Fibroblast of skin of right biceps (primary cell): ENCODE measurements at places on chromosomes 12 and 14.

DNA sequence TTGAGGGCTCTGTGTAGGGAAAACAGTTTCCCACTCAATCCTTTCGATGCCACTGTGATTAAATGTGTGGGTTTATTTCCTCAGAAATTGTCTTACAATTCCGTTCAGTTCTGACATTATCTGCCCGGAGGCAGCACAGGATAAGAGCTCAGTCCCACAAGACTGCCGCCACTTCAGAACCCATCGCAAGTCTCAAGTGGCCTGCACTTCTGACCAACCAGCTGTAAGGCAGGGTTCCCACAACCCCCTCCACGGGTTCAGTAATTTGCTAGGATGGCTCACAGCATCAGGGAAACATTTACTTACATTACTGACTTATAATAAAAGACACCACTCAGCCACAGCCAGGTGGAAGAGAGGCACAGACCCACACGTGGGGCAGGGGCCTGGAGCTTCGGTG is 17.2 kb downstream of the BDKRB2 start:
- no peak for DNase-seq

DNA sequence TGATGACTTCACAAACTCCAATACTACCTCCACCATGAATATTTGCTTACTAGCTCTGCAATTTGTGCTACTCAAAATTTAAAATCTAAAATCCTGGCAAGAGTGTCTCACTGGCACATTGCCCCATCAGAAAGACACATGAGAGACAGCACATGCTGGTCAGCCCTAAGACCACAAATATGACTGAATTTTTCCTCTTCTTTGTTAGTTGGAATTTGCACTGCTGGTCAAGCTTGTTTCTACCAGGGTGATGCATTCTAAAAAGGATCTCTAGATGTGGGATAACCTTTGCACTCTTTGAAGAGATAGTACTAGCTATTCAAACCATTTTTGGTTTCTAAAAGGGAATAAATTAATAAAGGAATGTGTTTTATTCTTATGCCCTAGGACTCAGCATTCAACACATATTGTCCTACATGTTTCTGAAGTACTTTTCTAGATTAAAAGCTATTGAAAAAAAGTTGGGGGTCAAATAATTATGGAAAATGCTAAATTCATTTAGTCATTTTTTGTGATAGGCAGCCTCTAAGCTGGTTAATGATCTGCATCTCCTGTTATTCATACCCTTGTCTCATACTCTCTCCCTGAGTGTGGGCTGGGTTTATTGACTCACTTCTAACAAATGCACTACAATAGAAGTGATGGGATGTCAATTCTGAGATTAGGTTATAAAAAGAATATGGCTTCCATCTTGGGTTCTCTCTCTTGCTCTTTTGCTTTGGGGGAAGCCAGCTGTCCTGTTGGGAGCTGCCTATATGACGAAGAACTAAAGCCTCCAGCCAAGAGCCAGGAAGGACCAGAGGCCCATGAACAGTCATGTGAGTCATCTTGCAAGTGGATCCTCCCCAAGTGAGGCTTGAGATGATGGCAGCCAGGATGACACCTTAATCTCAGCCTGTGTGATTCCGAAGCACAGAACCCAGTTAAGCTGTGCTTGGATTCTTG is 211.5 kb upstream of the CRY1 start:
- DNase-seq = no peak

DNA sequence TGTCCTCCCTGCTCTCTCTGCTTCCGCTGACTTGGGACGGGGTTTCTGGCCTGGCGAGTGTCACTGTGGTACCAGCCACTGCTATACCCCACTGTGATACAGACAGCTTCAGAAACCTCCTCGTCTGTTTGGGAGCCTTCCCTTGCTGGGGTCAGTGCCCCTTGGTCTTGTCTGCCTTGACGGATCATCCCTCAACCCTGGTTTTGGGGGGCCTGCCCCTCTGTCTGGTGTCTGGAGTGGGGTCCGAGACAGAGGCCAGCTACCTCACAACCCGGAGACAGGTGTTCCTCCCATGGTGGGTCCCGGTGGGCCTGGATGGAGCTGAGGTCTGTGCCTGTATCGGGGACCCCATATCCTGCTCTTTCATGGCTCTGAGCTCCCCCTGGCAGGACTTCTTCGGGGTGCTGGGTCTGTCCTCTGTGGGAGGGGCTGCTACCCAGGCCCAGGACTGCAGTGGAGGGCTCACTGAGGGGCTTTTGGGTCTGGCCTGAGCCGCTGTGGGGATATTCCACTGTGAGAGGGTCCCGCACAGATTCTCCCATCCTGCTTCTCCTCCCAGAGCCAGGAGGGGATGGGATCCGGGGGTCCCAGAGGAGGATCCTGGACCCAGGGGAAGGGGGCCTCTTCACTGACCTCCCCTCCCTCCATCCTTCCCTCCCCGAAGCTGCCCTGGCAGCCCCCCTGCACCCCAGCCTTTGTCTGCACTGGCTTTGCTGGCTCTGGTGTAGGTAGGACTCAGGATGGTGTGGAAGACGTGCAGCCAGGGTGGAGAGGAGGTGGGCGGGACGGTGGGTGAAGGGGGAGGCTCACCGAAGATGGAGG is 365.5 kb downstream of the TMEM121 start:
- DNase-seq = no peak

- DNase-seq = peak; percentile 55
These were observed 134.9 kb downstream of the KCNA5 start for GRCh38 chr12:5178571-5178970.

- DNase-seq = no peak
These were observed 359.6 kb downstream of the BMP4 start for GRCh38 chr14:53596853-53597525.

GRCh38 chr12:21913823-21914222 is 27.4 kb downstream of the ABCC9 start:
- DNase-seq = peak; percentile 15

GRCh38 chr12:95736631-95737030 is 53.9 kb downstream of the NTN4 start:
- no peak for DNase-seq

DNA sequence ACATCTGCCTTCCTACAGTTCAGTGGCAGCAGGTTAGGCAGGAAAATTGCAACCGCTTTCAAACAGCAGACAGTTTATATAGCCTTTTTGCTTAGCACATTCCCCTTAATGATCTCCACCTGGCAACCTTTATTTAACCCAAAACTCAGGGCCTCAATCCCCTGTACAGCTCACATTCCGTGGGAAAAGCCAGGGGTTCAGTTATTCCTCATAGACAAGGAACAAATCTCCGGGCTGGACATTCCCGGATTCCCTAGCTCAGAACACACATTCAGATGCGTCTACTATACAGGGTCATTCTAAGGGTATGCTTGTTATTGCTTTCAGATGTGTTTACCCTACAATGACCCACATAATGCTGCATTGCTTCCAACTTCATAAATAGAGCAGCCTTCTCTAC is 73.8 kb upstream of the DCN start:
- peak; percentile 29 for DNase-seq

GRCh38 chr12:25985316-25986175 is 27.1 kb downstream of the RASSF8 start:
- DNase-seq = no peak

DNA sequence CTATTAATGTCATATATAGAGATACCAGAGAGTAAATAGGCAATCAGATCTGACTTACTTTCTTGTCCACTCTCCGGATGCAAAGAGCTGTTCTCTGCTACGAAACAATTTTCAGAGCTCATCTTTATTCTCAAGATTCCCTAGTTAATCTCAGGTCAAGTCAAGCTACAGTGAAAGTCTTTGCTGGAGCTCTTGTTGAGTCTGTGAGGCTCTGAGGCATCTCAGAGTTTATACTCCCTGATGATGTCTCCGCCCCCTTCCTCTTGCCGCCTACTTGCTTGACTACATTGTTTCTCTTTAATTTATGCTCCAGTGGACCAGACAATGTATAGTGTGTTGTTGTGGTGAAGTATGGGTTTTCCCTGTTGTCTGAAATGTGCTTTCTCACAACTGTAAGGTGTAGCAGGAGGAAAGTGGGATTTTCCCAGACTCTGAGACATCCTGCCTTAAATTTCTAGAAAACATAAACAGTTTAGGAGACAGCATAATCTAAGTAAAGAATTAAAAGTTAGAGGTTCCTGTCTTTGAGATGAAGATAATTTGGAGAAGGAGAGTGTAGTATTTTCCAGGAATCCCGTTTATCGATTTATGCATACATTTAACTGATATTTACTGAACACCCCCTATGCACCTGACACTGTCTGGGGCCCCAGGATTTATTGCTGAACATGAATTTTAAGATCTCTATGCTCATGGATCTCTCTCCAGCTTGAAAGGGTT is at the start of gene CD69:
Gene CD69 (minus strand): TSS at position 203 of the 720 bp plus-strand sequence. CDS start 81 bp downstream, at position 122.
- no peak for DNase-seq

DNA sequence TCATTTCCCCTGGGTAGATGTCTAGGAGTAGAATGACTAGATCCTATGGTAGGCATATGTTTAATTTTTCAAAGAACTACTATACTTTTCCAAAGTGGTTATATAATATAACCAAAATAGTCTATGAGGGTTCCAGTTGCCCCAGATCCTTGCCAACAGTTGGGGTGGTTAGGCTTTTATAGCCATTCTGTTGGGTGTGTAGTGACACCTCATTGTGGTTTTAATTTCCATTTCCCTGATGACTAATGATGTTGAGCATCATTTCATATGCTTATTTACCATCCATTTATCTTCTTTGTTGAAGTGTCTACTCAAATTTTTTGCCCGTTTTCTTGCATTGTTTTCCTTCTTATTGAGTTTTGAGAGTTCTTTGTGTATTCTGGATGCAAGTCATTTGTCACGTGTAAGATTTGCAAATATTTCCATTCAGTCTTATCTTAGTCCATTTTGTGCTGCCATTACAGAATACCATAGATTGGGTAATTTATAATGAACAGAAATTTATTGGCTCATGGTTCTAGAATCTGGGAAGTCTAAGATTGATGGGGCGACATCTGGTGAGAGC is 4.7 kb downstream of the SYNE2 start:
- peak; percentile 16 for DNase-seq

- no peak for DNase-seq
These were observed 15.5 kb upstream of the RAP1B start for GRCh38 chr12:68595241-68595640.

DNA sequence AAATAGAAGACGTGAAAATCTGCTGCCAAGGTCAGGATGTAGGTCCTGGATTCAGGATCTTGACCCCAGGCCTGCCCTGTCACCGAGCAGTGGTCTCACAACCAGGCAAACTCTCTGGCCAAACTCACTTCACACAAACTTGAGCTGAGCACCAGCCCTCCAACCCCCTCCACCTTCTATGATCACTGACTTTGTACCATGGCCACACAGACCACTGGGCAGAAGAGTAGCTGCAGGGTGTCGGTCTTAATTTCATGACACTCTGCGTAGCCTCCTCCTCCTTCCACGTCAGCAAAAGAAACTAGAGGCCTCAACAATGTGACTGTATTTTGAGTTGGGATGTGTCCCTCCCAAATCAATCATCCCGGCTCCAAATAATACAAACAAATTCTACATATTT is 7.2 kb upstream of the TBX3 start:
- DNase-seq = no peak

DNA sequence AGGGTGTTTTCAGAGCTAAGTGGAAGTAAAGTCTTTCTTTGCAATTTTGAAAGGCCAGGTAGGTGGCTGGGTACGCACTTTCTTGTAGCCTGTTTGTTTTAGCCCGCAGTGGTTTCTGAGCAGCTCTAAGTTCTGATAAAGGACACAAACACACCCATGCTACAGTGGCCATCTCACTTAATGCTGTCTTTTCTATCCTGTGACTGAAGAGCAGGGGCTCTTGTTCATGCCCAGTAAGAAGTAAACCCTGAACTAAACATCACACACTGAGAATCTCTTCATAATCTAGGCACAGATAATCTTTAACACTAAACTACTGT is 427.2 kb downstream of the RAD51B start:
- no peak for DNase-seq

DNA sequence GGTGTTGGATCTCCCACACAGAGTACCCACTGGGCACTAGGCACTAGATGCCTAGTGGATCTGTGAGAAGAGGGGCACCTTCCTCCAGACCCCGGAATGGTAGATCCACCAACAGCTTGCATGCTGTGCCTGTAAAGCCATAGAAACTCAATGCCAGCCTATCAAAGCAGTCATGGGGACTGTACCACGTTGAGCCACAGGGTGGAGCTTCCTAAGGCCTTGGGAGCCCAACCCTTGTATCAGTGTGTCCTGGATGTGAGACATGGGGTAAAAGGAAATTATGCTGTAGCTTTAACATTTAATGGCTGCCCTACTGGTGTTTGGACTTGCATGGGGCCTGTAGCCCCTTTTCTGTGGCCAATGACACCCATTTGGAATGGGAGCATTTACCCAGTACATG is 1024.9 kb downstream of the TMEM121 start:
- DNase-seq = no peak

DNA sequence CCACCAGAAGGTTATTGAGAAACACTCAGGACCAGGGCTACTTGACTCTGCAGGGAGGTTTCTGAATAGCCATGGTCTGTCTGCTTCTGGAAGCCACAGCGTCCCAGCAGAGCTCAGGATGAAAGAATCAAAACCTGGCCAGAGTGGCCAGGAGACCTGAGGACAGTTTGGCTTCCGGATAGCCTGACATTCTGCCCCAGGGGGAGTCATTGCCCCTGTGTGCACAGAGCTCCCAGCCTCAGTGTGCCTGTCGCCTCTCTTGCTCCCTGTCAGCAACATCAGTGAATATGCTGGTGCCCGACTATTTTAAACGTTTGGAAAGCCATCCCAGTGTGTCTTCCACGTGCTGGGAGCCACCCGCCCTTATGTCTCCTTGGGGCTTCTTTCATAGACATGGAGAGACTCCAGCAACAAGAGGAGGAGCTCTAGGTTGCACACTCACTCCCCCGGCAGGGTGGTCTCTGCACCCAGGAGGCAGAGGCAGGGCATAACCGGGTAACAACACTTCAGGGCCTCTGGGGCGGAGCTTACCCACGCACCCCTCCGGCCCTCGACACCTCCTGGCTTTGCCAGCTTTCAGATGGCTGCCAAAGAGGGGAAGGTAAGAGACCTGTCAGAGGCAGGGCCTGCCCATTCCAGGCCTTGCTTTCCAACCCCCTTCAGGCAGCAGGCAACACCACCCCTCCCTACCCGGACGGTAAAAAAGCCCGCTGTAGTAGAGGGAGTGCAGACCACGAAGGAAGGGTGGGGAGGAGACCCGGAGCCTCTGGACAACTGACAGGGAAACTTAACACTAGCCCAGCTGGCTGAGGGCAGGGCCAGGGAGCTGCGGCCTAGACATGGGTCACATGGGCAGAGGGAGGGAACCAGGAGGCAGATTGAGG is 19.0 kb upstream of the SLC6A12 start:
- DNase-seq = no peak

GRCh38 chr14:29789475-29789874 is 138.2 kb downstream of the PRKD1 start:
- DNase-seq = no peak

GRCh38 chr12:9124383-9125031 is 8.8 kb upstream of the A2M start:
- no peak for DNase-seq

GRCh38 chr12:127205781-127206555 is 1061.0 kb upstream of the TMEM132C start:
- no peak for DNase-seq

DNA sequence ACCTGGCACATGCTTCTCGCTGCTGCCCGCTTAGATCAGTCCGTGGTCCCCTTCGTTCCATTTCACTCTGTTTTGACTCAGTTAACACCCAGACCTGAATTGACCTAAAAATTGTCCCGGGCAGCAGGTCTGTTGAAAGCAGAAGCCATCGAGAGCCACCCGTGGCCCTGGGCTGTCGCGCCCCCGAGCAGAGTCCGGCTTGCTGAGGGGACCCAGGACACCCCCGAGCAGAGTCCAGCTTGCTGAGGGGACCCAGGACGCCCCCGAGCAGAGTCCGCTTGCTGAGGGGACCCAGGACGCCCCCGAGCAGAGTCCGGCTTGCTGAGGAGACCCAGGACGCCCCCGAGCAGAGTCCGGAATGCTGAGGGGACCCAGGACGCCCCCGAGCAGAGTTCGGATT is 50.2 kb upstream of the GALNT9 start:
- DNase-seq = no peak
